ENCODE measurements at places on chromosomes 5 and 9. TPM values are rescaled to one million over a fixed set of nuclear protein-coding genes. Genes with fewer than 3 reads are reported as not detected.

LMBRD2 gene
- 8.1 TPM for total RNA-seq

KIF4B gene
- total RNA-seq: 0.05 TPM

GRCh38 chr5:175745210-175745609 lies 87.3 kb downstream of the HRH2 start:
- DNase-seq: no peak

DNA sequence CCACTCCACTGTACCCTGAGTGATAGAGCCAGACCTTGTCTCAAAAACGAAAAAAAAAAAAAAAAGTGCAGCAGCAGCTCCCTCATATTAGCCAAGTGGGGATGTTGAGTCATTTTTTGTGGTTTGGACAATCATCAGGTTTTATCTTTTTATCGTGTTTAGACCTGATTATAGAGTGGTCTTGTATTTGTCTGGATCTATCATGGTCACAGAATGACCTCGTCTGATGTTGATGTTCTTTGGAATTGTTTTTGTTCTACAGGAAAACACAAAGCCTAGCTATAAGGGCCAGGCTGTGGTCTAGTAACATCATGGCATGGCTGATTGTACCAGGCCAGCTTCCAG lies 1.6 kb upstream of the FBXW11 start:
- no peak for DNase-seq

ZNF658 gene
- total RNA-seq: 3.1 TPM

DNA sequence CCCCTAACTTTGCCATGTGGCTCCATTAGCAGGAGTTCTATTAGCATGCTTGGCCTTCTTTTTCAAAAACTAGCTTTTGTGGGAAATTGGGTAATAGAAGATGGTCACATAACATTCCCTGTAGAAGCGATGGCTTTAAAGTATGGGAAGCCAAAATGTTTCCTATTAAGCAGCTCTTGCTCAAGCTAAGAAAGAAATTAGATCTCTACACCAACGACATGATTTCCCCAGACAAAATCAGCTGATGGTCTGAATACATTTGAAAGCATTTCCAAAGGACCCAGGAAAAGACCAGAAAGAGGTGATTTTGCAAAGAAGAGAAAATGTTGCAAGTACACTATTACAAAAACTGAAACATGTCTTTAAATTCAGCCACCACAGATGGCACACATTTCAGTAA lies 4.8 kb upstream of the NFIL3 start:
- no peak for DNase-seq

PCDHGC4 gene
- not detected for total RNA-seq

DNA sequence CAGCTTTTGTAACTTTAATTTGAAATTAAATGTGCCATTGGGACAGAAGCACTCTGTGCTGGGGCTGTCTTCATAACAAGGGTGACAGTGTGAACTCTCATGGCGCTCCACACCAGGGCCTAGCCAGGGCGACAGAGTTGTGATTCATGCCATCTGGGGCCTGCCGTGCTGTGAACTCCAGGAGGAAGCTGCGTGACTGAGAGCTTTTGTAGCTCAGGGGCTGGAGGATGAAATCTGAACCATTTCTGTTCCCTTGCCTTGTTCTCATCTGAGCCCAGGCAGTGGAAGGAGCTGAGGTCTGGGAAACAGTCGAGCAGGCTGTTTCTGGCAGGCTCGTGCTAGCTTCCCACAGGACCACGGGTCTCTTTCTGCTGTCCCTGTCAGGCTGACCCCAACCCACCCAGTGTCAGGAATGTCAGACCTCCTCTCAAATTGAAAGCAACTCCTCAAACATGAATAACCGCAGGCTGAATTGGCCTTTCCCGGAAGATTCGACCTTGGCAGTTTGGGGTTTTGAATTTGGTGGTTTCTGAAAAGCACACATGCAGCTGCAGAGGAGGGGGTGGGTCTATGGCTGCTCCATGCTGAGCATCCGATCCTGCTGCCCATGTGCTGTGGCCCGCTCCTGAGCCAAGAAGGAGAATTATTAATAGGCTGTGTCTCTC lies 69.2 kb upstream of the RPS23 start:
- DNase-seq: no peak

DNA sequence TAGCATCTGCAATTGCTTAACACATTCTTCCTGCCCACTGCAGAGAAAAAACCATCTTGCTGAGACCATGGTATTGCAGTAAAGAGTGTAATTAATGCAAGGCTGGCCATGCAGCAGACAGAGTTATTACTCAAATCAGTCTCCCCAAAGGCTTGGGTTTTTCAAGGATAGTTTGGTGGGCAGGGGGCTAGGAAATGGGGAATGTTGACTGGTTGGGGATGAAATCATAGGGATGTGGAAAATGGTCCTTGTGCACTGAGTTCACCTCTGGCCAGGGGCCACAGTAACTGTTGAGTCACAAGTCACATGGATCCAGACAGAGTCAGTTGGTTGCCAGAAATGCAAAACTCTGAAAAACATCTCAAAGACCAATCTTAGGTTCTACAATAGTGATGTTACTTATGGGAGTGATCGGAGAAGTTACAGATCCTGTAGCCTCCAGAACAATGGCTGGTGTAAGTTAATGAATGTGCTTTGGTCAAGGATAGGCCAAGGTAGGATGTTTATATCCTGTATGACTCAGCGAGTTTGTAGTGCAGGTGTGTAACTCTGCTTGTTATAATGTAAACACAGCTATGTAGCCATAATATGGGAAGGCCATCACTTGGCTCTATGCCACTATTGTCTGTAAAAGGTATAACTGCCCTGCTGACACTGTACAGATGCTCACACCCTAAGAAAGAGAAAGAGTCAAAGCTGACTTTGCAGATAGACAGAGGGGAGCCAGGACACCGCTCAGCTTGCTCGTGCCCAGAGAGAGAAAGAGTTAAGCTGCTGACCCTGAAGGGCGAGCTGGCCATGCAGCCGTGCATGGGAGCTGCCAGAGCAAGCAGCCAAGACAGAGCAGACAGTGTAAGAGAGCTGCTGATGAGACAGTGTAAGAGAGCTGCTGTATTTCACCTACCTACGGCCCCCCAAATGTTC lies 27.2 kb downstream of the C9orf152 start:
- DNase-seq: no peak

DNA sequence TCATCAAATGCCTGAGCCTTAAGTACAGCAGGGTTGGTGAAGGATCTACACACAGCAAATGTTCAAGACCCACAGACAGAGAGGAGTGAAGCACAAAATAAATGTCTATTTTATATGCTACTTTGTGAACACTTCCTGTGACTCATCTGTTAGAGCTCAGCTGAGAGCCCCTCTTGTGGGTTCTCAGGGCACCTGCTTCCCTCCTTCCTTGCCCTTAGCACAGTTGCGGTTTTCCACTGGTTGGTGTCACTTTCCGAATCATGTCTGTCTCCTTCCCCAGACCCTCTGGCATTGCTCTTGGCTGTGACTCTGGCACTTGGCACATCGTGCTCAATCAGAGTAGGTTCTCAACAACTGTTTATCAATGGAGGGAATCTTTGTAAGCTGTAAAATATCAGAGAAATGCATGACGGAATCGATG lies 128.5 kb upstream of the STC2 start:
- DNase-seq: no peak

DNA sequence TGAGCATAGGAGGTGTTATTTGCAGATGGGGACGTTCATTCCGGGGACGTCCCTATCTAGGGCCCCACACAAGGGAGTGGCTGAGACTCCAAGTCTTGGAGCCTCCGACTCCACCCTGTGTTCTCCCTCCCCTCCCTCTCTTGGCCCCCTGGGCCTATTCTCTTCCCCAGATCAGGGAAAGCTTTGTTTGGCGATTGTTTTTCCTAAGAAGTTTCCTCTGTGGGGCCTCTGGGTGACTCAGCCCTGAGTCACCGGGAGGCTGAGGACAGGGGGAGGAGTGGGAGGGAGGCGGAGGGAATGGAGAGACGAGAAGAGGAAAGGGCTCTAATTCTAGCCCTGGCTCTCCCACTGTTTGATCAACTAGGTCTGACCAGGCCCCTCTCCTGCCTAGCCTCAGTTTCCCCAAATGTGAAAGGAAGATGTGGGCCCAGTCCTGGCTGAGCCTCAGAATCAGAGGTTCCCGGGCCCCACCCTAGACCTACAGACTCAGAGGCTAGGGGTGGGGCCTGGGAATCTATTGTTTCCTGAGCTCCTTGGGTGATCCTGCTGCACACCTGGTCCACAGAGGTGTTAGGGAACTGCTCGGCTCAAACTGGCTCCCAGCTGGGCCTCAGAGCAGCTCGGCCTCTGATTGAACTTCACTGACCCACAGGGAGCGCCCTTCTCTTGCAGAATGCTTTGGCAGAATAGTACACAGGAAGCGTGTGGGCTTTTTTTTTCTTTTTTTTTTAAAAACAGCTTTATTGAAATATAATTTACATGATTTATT lies 19.2 kb downstream of the GSN start:
- peak; percentile 59 for DNase-seq

- DNase-seq: no peak
Observed at GRCh38 chr5:132193165-132193694, 34.4 kb downstream of the P4HA2 start.

GRCh38 chr5:178104492-178104891 lies 8.8 kb upstream of the N4BP3 start:
- DNase-seq: no peak

All from activated CD4-positive, alpha-beta memory T cell treated with anti-CD3 and anti-CD28 coated beads for 36 hours (primary cell).